T follicular helper cell (primary cell): ENCODE measurements at places on chromosomes 4 and X.
A peak's percentile ranks its signal among the peaks of the same experiment; 100 is the strongest.

DNA sequence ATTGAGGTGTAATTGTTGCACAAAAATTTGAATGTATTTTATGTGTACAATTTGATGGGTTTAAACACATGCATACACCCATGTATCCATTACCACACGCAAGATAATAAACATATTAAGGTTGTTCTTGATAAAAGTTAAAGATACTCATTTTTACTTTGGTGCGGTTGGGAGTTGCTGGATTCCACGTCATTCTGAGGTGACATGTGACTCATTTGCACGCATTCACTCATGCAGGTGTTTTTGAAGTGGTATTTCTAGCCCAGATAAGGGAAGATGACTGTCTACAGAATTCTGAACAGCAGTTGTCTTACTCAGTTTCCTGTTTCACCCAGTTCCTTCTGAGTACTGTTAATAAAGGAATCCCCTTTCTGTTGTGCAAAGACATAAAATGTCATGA, 142.0 kb downstream of the RTL3 start:
- DNase-seq: peak; percentile 53

- no peak for DNase-seq
Observed at GRCh38 chr4:181536811-181537434, 706.3 kb upstream of the TENM3 start.

GRCh38 chr4:110787707-110788106, 164.8 kb upstream of the PITX2 start:
- DNase-seq: no peak

DNA sequence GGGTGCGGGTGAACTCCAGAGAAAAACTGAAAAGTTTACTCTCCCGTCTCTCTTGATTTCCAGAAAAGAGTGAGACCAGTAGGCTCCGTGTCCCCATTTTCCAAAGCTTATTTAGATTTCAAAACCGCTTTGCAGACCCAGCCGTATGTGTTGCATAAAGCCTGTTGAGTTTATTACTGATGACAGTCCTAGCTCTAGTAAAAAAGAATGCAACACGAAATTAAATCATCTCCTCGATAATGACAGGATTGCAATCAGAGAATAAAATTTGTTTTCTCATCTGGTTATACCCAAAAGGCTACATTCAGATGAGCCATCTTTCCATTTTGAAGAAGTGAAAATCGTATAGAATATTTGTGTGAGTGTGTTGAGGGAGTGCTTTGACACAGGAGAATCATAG, 16.1 kb upstream of the VCX3A start:
- DNase-seq: no peak

GRCh38 chr4:114226968-114227760, 247.7 kb upstream of the ARSJ start:
- no peak for DNase-seq

DNA sequence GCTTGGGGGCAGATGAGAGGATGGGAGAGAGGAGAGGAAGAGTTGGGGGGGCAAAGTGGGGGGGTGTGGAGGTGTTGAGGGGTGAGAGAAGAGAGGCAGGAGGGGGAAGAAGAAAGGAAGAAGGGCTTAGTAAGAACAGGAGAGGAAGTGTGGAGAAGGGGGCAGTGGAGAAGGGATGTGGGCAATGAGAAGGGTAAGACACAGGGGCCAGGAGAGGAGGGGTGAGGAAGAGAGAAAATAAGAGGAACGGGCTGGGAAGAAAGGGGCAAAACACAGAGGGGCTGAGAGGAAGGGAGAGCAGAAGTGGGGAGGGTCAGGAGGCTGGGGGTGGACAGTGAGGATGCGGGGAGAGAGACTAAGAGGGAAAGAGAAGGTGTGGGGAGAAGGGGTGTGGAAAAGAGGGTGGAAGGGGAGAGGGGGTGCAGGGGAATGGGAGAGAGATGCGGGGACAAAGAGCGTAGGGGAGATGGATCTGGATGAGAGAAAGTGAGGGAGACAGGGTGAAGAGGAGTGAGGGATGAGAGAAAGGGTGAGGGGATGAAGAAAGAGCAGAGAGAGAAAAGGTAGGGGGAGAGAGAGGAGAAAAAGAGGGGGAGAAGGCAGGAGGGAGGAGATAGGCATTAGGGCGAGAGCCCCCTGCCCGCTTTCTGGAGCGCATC, 12.9 kb downstream of the SH3KBP1 start:
- no peak for DNase-seq

DNA sequence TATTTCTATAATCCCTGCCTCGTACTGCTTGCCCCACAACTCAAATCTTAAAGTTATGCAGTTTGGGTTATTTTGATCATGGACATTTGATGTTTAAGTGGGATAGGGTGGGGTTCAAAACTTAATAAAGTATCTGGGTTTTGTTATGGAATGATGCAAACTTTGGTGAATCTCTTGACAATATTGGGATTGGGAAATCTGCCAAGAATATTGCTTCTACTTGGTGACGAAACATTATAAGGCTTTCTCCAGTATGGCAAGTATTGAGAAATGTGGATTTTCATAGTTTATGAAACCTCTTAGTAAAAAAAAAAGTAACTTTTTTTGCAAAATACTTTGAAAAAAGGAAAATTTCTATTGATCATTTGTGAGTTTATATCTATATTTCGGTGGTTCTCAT, 130.8 kb upstream of the SFRP2 start:
- DNase-seq: no peak

DNA sequence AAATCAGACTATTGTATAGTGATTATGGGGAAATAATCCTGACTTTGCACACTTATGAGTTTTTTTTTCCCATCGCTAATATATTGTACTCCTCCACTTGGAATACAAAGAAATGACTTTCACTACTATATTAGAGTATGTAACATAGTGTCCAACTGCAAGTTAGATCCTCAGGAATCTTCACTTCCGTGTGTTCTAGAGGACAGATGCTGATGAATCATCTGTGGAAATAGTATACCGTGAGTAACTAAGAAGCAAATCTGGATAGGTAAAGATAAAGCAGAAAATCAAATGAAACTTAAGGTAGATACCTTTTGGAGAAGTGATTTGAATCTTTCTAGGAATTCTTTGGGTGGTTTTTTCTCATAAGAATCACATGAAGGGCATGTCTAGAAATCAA, 8.3 kb downstream of the IL21 start:
- no peak for DNase-seq

GRCh38 chr4:13542577-13543031, 1.7 kb downstream of the NKX3-2 start:
- no peak for DNase-seq

DNA sequence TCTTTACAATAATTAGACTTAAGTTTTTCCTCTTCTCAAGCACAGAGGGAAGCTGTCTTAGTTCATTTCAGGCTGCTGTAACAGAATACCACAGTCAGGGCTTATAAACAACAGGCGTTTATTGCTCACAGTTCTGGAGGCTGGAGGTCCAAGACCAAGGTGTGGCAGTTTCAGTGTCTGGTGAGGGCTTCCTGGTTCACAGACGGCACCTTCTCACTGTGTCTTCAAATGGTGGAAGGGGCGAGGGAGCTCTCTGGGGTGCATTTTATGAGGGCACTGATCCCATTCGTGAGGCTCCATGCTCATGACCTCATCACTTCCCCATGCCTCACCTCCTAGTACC, 115.7 kb upstream of the MXRA5 start:
- no peak for DNase-seq

DNA sequence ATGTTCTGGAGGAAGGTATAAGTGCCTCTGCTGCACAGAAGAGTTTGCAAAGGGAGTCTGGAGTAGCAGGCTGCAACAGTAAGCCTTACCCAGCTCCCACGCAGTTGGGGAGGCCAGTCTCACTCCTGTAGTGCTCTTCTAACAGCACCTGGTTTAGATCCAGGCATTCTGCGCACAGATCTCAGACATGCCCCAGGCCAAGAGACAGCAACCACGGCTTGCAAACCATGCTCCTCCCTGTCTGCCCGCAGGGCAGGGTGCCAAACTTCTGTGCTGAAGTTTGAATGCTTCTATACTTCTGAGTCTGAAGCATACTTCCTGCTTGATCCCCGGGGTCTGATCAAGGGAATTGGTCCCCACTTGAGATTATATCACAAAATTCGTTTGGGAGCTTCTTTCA, 106.3 kb downstream of the LINC00632 start:
- no peak for DNase-seq

GRCh38 chr4:14961292-14961691, 41.0 kb upstream of the CPEB2 start:
- DNase-seq: no peak
